ENCODE measurements at places on chromosomes 3 and 15.

GRCh38 chr15:63811942-63812550, 21.7 kb downstream of the HERC1 start:
- DNase-seq: no peak

DNA sequence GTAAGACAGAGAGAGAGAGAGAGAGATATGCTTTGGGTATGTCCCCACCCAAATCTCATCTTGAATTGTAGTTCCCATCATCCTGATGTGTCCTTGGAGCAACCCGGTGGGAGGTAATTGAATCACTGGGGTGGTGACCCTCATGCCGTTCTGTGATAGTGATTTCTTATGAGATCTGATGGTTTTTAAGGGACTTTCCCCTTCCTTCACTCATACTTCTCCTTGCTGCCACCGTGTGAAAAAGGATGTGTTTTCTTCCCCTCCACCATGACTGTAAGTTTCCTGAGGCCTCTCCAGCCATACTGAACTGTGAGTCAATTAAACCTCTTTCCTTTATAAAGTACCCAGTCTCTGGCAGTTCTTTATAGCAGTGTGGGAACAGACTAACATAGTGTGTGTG, 60.3 kb downstream of the EOMES start:
- DNase-seq: no peak

DNA sequence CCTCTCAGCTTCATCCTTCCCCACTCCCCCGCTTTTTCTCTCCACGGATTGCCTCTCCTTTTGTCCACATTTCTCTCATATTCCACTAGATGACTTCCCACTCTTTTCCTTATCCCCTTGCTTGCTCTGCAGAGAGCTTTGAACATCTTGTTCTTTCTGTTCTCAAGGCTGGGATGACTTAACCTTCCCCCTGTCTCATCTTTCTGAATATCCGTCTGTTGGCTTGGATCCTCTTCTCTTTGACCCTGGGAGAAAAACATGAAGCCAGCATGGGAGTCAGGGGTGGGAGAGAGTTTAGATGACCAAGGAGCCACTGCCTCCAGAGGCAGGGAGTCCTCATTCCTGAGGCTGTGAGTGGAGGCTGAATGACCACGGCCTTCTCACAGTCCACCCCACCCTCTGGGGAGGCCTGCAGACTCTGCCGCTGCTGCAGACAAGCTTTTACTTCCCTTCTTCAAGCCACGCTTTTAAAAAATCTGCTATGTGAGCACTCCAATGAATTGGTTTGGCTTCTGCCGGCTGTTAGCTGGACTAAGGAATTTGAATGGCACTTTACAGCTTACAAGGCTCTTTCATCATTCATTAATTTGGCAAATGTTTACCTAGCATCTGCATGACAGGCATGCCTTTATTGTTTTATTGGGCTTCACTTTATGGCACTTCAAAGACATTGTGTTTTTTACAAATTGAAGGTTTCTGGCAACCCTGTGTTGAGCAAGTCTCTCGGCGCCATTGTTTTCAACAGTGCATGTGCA, 111.6 kb upstream of the SLC6A6 start:
- no peak for DNase-seq

GRCh38 chr3:66425576-66426114, 75.2 kb downstream of the LRIG1 start:
- no peak for DNase-seq

DNA sequence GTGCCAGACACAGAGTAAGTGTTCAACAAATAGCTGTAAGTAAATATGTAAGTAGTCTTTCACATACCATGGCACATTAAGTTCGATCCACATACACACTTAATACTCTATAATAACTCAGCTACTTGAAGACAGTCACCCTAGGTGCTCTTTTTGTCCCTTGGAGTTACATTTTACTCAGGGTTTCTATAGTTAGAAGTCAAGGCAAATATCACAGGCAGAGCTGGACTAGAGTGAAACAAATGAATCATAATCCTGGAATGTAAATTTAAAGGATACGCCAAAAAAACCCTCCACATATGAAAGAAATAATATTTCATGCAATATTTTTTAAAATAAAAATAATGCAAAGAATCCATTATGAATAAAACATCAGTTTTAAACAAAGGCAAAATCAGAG, 461.8 kb downstream of the MAGI1 start:
- no peak for DNase-seq

DNA sequence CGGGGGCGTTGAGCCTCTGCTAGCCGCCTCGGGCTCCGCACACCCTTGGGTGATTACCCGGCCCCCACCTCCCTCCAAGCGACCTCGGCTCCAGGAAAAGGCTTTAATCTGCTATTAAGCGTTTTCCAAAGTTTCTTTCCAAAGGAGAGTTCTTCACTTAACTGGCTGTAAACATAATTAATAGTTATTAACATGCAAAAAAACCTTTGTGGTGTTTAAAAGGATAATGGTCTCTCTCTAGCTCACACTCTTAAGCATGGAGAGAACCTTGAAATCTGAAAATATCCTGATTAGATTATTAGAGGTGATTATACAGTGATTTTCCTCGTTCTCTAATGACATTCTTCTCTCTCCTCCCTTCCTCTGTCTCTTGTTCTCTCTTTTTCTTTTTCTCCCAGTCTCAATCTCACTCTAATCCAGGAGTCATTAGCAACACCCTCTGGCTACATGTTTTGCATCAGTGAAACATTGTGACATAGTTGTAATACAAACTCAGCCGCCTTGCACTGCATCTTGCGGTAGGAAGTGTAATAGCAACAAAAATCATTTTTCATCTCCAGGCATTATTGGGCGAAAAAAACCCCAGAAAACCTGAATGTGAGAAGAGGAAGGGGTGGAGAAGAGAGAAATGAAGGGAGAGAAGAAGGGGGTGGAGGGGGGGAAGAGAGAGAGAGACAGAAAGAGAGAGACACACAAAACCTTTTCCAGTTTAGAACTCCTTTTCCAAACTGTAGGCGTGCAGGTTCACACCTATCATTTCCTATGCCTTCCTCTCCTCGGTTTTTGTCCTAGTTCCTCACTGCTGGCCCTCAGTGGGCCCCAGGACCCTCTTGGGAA, 24.4 kb downstream of the NR2F2 start:
- no peak for DNase-seq

DNA sequence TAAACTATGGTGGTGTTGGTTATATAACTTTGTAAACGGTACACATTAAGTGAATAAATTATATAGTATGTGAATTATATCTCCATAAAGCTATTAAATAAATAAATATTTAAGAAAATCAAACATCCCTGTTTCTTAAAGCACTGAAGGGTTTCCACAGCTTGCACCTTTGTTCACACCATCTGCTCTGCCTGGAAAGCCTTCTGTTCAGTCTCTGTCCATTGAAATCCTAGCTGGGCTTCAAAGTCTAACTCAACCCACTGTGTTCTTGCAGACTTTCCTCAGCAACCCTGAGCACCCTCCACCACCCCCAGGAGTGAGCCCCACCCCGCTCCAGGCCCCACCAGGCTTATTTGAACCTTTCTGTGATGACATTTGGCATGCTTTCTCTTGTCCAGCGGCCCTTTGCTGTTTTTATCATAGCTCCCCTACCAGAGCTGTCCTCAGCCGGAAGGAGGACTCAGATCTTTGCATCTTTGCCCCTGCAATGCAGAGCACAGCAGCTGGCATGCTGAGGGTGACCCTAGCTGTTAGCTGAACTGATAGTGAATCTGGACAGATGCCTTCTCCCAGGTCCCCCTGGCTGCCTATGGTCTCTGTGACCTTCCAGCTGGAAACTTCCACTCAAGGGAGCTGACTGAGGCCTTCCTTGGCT, 105.2 kb downstream of the DAPK2 start:
- no peak for DNase-seq

DNA sequence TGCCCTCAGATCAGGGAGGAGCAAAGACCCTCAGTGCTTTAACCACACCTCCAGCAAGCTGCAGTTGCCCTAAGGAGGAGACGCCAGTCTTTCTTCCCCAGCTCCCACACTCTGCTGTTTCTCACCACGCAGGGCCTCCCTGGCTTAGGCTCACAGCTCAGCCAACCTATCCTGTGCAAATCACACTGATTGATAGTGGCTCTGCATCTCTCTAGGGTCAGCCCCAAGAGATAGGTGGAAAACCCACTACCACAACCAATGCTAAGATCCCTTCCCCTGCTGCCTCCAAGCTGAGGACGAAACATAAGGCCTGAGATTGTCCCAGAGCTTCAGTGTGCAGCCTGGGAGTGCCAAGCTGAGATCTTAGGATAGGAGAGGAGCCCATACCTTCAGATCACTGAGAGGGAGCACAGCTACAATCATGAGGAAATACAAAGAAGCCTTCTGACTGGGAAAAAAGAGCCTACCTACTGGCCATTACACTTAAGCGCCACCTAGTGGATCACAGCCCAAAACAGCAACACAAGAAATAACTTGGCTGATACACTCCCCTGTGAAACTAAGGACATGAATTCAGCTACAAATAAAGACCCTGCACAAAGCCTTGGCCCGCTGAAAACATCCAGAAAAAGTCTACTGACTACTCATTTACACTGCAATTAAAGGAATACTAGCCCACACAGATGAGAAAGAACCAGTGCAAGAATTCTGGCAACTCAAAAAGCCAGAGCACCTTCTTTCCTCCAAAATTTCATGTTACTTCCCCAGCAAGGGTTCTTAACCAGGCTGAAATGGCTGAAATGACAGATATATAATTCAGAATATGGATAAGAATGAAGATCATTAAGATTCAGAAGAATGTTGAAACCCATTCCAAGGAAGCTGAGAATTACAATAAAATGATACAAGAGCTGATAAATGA, 271.5 kb upstream of the DCBLD2 start:
- DNase-seq: peak; percentile 2

DNA sequence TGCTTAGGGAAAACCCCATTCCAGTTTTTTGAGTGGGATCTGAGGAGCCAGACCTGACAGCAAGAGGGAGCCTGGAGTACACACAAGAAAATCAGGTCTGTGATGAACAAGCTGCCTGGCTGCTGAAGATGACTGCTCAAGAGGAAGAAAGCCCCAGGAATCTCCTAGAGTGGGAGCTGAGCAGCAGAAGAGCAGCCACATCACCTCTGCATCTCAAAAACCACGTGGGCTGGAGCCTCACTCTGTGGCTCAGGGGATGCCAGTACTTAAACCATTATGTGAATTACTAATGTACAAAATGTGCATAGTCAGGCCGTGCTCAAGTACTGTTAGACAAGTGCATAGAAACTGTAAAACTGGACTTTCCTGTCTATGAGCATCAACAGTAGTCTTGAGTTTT, 52.4 kb downstream of the SLC9A9 start:
- no peak for DNase-seq

GRCh38 chr15:33154351-33155166, 40.0 kb downstream of the FMN1 start:
- DNase-seq: peak; percentile 24

- DNase-seq: no peak
These were observed 602.2 kb downstream of the FOXP1 start for GRCh38 chr3:70981231-70981880.

DNA sequence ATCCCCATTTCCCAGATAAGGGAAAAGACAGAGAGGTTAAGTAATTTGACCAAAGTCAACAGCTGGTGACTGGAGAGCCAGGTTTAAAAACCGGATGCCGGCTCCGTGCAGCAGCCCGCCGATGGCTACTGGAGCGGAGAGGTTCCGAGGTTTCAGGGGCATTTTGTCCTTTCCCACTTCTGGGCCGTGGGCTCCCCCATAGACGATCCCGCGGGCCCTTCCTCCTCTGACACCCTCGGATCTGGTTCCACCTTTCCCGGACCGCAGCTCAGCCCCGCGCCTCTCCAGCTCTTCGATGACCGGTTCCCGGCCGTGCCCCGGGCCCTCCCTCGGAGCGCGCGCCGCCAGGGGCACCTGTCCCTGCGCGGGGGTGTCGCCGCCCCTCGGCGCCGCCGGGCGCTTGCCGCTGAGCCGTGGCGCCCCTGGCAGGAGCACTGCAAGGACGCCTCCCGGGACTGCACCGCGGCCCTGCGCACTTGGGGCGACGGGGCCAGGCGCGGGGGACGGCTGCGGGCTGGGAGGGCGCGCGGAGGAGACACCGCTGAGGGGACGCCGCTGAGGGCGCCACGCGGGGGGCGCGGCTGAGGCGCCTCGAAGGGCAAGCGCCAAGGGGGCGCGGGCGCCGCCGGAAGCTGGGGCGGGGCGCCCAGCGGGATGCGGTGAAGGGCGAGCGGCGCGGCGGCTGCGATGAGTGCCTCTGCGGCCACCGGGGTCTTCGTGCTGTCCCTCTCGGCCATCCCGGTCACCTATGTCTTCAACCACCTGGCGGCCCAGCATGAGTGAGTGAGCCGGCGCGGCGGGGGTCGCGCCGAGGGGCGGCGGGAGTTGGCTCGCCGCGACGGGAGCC, at the start of gene TM6SF1:
Gene TM6SF1 (plus strand): TSS at position 652 of the 847 bp plus-strand sequence. CDS start 36 bp downstream, at position 688.
- no peak for DNase-seq

- DNase-seq: peak; percentile 22
These were observed 81.6 kb downstream of the ST6GAL1 start for GRCh38 chr3:187011915-187012314.

GRCh38 chr3:38989917-38990510, 61.7 kb downstream of the SCN11A start:
- DNase-seq: no peak

DNA sequence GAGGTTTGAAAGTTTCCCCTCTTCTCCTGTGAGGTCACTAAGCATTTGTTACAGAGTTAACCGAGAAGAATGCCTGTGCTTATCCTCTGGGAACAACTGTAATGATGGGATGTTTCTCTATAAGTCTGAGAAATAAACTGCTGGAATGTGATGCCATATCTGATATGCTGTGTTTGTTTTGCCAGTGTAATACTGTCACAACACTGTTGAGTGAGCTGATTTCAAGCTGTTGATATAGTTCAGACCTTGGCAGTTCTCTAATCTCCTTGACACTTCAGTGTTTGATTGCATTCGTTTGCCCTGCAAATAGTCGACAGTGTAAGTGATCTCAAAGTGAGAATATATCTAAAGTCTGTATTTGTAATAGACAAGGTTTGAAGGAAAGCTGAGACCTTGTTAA, 73.3 kb downstream of the PTPRG start:
- DNase-seq: no peak

GRCh38 chr3:123092243-123092642, 25.4 kb downstream of the PDIA5 start:
- no peak for DNase-seq

- no peak for DNase-seq
These were observed 149.6 kb downstream of the RORA start for GRCh38 chr15:61079529-61079928.

GRCh38 chr3:108562565-108562964, 26.7 kb downstream of the CIP2A start:
- no peak for DNase-seq

DNA sequence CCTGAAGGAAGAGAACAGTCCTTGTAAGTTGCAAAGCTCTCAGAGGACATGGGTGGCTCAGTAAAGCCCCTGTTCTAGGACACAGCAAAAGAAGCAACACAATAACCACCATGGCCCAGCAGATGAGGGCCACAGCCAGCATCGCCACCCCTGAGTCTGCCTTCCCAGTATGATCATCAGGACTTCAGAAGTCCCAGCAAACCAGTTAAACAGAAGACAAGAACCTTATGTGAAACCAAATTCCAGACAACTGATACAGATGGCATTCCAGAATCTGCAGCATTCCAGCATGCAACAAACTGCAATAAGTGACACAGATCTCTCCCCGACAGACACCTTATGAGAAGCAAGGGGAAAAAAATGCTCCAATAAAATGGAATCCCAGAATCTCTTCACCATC, 30.4 kb downstream of the SPINK8 start:
- no peak for DNase-seq

Data from hippocampal formation (tissue), 2 donors.